Uterus (tissue), 4 donors: ENCODE measurements at places on chromosomes 3 and 15. TPM values are rescaled to one million over a fixed set of nuclear protein-coding genes. Genes with fewer than 3 reads are reported as not detected.

The CPNE4 gene
- not detected for total RNA-seq

DNA sequence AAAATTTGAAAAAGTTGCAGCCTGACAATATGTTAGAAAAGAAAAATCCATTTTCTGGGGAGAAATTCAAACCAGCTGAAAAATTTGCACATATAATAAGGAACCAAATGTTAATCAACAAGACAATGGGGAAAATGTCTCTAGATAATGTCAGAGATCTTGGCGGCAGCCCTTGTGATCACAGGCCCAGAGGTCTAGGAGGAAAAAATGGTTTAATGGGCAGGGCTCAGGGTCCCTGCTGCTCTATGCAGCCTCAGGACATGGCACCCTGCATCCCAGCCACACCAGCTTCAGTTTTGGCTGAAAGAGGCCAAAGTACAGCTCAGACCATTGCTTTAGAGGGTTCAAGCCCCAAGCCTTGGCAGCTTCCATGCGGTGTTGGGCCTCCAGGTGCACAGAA is 701.9 kb downstream of the IGSF11 start:
- no peak for DNase-seq

DNA sequence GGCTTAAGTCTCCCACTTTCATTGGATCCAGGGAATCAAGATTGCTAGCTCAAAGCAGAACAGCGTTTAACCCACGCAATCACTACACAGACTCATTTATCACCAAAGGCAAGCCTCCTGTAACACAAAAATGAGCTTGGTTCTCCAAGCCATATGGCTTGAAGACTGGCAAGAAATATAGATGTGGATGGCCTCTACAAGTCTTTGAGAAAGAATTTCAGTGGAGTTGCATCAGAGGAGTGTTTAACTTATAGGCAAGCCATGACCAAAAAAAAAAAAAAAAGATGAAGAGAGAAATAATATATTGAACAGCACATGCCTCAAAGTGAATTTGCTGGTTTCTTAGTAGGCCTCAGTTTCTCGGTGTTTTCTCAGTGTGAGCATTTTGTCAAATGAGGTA is 27.3 kb downstream of the PDZRN3 start:
- DNase-seq: no peak

GRCh38 chr15:88657326-88658069 is 18.7 kb downstream of the ISG20 start:
- DNase-seq: peak; percentile 37

The RIOX2 gene
- 8.8 TPM for total RNA-seq

GRCh38 chr3:198097048-198097447 is 137.0 kb downstream of the LMLN start:
- no peak for DNase-seq

- no peak for DNase-seq
These were observed 14.4 kb downstream of the GK5 start for GRCh38 chr3:142211034-142211433.

The FOXB1 gene
- not detected for total RNA-seq

- no peak for DNase-seq
These were observed 777.4 kb downstream of the TUSC7 start for GRCh38 chr3:117486719-117487716.

The PARP15 gene
- total RNA-seq: under 0.01 TPM

DNA sequence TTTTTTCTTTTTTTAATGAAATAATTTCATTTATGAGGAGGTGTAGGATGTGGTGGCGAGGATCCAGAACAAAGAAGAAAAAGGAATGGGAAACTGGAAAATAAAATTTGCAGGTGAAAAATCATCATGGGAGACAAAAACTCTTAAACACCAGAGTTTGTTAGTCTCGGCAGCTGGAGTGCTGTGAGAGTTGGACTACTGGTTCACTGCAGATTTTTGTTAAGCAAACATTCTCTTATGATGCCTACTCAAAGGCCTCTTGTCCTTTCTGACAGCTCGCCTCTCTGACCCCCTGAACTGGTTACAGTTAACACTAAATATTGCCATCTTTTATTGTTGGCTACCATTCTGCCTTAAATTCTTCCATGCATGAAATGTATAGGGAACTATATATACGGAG is 152.4 kb upstream of the DPH6 start:
- DNase-seq: no peak

GRCh38 chr15:99452728-99453636 is 112.8 kb upstream of the MEF2A start:
- DNase-seq: peak; percentile 55

DNA sequence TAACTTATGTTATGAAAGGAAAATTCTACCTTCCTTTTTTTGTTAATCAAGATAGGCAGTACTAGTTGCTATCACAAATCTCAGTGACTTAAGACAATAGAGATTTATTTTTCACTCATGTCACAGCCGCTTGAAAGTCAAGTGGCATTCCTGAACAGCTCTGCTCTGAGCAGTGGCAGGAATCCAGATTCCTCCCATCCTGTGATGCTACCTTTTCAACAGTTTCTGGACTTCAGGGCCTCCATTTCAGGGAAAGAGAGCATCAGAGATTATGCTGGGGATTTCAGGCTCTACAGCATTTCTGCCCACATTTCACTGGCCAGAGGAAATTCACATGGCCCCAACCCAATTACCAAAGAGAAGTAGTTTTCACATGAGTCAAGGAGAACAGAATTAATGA is 83.4 kb downstream of the IL1RAP start:
- DNase-seq: no peak

DNA sequence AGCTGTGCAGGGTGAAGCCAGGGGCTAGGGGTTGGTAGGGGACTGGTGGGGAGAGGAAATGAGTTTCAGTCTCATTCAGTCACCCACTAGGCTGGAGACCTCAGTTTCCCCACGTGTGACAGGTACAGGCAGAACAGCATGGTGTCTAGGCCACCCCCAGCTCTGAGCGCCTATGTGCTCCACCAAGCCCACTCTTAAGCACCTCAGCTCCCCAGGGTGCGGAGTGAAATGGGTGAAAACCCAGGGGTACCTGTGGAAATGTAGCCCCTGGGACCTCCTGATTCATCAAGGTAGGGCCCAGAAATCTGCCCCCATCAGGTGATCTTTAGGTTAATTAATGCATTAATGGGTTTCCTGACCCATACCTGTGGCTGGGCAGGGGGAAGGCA is 3.7 kb downstream of the ATP2B2 start:
- DNase-seq: no peak

GRCh38 chr3:146611096-146611495 is 6.0 kb upstream of the PLSCR5 start:
- DNase-seq: no peak

DNA sequence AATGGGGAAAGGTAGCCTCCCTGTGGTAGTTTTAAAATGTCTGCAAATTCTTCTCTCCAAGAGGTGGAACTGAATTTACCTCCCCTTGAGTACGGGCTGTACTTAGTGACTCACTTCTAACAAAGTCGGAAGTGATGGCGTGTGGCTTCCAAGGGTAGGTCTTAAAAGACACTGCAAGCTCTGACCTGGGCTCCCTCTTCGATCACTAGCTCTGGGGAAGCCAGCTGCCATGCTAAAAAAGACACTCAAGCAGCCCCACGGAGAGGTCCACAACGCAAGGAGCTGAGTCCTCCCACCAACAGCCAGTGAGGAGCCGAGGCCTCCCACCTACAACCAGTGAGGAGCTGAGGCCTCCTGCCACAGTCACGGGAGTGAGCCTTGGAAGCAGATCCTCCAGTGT is 122.0 kb upstream of the HACD2 start:
- no peak for DNase-seq

The CGNL1 gene
- 40.0 TPM for total RNA-seq

- no peak for DNase-seq
These were observed 5.6 kb downstream of the SERPINI1 start for GRCh38 chr3:167740961-167741587.

GRCh38 chr15:65105038-65105437 is 10.0 kb downstream of the UBAP1L start:
- DNase-seq: no peak

DNA sequence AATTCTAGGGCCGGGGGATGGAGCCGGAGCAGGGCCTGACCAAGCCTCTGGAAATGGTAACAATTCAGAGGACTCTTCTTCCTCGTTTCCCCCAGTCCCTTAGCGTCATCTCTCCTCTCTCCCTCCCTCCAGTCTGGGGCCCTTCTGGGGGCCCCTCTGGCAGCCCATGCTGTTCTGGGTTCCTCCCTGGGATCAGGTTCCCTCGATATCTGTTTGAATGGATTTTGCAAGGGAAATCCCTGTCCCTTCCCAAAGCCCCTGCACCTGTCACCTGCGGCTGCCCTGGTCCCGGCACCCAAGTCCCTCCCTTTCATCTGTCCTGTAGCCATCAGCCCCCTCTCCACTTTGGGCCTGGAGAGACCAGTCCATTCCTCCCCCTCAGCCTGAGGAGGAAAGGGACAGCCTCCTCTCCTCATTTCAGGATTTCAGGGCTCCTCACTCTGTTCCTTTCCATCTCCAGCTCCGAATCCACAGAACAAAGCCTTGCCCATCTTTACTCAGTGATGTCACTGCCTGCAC is 1.7 kb upstream of the PLCB2 start:
- no peak for DNase-seq

DNA sequence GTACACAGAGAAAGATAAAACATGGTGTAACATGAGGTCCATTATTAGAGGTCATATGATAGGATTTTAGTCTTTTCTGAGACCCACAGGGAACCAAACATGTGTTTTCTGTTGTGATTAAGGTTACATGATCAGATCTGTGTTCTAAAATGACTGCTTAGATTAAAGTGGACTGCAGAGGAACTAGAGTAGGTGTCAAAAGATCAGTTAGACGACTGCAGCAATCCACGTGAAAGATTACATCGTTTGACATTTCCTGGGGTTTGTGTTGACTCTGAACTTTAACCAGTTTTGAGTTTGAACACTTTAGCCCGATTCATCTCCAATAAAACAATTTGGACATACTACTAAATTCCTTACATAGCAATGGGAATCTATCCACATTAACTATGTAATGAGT is 5.1 kb downstream of the MIX23 start:
- no peak for DNase-seq

DNA sequence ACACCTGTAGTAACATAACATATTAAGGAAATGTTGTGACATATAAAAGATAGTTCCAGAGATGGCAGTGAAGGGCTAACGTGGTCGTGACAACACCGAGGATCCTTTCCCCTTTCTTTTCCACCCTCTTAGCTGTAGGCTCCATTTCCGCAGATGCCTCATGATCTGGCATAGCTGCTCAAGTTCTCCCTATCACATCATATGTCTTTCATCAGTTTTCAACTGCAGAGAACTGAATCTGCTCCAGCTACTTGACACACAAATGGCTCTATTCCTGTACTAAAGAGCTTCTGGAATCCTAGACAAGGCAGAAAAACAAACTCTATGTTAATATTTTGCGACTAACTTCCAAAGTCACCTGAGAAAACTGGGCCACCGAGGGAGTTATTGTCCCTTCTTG is 275.0 kb upstream of the SLCO3A1 start:
- DNase-seq: no peak

DNA sequence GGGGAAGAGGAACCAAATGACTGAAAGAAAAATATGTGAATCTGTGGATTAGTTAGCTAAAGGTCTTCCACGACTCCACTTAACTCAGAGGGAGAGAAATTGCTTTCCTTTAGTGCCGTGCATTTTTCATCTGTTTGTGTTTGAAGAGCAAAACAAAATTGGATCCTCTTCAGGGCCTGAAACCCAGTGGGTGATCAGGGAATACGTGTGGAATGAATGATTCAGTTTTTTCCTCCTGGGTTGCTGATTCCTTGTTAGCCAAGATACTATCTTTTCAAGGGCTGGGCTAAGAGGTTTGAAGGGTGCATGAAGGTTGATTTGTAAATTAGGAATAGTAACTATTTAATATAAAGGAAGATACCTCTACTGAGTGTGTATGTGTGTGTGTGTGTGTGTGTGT is 61.0 kb downstream of the TPRG1 start:
- DNase-seq: no peak
